ENCODE measurements at places on chromosomes 5 and 9.

DNA sequence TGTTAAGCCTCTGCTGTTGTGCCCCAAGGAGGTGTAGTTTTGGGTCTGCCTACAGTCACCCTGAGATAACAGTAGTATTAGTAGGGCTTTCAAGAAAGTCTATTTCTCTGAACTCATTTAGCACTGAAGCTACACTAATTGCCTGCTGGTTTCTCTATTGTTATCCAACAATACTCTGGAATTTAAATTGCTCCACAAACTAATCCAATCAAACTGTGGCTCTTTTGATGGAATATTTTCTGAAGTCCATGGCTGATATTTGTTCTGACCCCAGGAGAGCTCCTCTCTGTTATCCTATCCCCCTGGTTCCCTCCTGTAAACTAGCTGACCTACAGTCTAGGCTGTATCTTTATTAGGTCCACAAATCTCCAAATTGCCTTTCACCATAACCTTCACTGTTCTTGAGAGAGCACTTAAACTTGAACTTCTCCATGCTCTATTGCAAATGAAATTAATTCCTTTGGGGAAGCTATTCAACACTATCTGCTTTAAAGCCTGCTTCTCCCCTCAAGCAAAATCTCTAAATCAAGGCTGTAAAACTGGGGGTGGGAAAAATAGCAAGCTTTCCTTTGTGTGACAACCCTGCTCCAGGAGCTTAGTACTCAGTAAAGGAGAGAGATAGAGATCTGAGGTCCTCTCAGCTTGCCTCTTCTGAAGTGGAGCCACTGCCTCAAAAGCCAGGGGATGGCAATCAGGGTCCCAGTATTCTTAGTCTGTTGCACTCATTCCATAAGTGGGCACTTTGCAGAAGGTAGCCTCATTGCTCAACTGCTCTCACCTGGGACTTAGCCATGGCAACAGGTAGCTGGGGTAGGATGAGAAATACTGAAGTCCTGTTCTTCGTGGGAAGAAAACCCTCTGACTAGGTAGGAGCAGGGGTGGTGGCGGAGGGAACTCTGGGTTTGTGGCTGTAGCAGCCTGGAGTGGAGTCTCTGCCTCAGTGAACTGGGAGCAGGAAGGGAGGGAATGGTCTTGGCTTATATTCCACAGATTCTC lies 110.9 kb downstream of the MACIR start:
- no peak for DNase-seq

GRCh38 chr5:154505567-154505966 lies 27.5 kb upstream of the HAND1 start:
- no peak for DNase-seq

- DNase-seq: no peak
Measured at GRCh38 chr9:111825468-111826145, 30.9 kb upstream of the SHOC1 start.

- DNase-seq: peak; percentile 58
Measured at GRCh38 chr5:122515709-122516431, 203.8 kb downstream of the SNCAIP start.

- no peak for DNase-seq
Measured at GRCh38 chr9:85452841-85453240, 288.9 kb downstream of the AGTPBP1 start.

- no peak for DNase-seq
Measured at GRCh38 chr9:120191141-120191540, 388.8 kb downstream of the CDK5RAP2 start.

DNA sequence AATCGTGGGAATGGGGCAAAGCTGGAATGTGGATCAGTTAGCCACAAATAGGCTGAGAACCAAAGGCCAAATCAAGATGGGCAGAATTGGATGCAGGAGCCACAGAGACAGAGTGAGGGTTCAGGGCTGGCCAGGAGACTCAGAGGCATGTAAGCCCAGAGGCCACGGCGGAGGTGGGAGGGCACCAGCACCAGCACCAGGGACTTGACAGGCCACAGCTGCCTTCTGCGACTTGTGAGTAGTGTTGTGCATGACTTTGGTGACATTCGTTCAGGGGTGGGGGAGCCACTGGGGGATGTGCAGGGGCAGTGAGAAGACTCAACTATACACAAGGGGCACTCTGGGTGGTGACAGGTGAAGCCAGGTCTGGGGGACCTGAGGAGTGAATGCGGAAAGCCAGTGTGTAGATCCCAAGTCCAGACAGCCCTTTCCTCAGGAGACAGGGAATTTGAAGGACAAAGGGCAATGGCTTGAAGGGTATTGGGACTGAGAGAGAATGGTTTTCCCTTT lies 53.2 kb downstream of the TMOD1 start:
- no peak for DNase-seq

GRCh38 chr9:133457233-133457632 lies 2.5 kb upstream of the CACFD1 start:
- no peak for DNase-seq

GRCh38 chr5:98774192-98775033 lies 950 bp downstream of the RGMB start:
- DNase-seq: no peak

Measured in fibroblast of skin of left biceps (primary cell).